ENCODE measurements at places on chromosomes 5 and 9.

GRCh38 chr9:4553951-4554381 lies 63.7 kb downstream of the SLC1A1 start:
- no peak for DNase-seq

GRCh38 chr5:107674655-107675054 lies 3.9 kb upstream of the EFNA5 start:
- no peak for DNase-seq

DNA sequence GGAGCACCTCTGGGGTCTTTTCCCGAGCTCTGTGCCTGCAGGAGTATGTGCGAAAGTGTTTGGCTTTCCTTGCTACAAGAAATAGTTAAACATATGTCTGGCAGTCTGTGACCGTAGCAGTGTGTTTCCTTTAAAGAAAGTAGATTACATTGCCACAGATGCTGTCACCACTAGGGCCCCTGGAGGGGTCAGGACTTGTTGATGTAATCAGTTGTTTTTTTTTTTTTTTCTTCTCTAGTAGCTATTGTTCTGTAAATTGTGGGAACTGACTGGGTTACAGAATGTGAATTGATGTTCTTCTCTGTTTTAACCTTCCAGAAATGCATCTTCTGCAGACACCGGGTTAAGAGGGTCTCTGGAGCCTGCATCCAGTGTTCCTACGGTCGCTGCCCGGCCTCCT lies 345.6 kb downstream of the KDM4C start:
- no peak for DNase-seq

DNA sequence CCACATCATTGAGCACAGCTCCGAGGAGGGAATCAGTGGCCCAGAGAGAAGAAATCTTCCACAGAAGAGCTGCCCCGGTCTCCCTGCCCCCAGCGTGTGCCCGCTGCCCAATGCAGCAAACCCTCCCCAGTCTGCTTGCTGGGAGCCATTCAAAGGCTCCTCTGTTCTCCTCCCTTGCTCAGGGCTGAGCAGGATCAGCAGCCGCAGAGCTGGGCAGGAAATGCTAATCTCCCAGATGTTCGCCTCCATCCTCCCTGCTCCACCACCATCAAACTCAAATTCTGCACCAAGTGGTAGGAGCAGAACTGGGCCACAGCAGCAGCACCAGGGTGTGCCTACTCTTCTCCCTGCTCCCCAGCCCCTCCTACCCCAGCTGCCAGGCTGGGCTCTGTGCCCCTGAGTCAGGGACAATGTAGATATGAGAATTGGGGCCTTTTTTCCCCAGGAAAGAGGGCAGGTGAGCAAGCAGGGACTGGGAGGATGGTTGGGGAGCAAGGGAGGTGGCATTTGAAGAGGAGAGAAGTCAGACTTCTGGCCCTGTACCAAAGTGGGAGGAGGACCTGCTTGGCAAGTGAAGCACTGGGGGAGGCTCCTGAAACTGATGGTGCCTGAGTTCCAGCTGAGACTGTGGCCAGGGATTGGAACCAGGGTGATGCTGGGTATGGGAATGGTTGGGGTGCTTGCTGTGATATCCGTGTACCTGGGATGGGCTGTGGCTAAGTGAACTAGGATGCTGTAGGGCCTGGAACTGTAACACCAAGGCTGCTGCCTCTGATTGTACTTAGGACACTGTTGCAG lies 1.9 kb upstream of the PCDH1 start:
- no peak for DNase-seq

GRCh38 chr5:125323613-125324012 lies 577.2 kb upstream of the ZNF608 start:
- DNase-seq: no peak

- no peak for DNase-seq
Measured at GRCh38 chr9:94145640-94146039, 61.4 kb downstream of the PTPDC1 start.

- no peak for DNase-seq
Measured at GRCh38 chr5:143229426-143229895, 174.0 kb downstream of the NR3C1 start.

- no peak for DNase-seq
Measured at GRCh38 chr9:97504381-97505216, 3.1 kb downstream of the TMOD1 start.
